ENCODE measurements at places on chromosomes 13 and 19. TPM values are rescaled to one million over a fixed set of nuclear protein-coding genes. Genes with fewer than 3 reads are reported as not detected.

The PSG7 gene
- not detected for total RNA-seq

The NUP58 gene
- total RNA-seq: 109 TPM

The S1PR5 gene
- total RNA-seq: 19.5 TPM

The ERFL gene
- total RNA-seq: 0.14 TPM

The TUBB4A gene
- total RNA-seq: not detected

The ELANE gene
- total RNA-seq: 0.07 TPM

The DPF1 gene
- total RNA-seq: under 0.01 TPM

The ZNF559 gene
- 6.2 TPM for total RNA-seq

The CLEC17A gene
- total RNA-seq: not detected

The IFNL1 gene
- total RNA-seq: not detected

The TMPRSS9 gene
- not detected for total RNA-seq

The GNA15 gene
- total RNA-seq: 93.0 TPM

The IGSF23 gene
- total RNA-seq: not detected

The TUBA3C gene
- total RNA-seq: not detected

The SHC2 gene
- total RNA-seq: 3.3 TPM

The C1QTNF9B gene
- not detected for total RNA-seq

The FFAR2 gene
- not detected for total RNA-seq

The ZNF296 gene
- total RNA-seq: 1.2 TPM

The C19orf81 gene
- total RNA-seq: 0.68 TPM

The PNMA8A gene
- 4.7 TPM for total RNA-seq

The UBE2S gene
- 26.8 TPM for total RNA-seq

The CPT1C gene
- 0.34 TPM for total RNA-seq

The CACNG7 gene
- not detected for total RNA-seq

The EPS8L1 gene
- 96.7 TPM for total RNA-seq

The UBE2L5 gene
- total RNA-seq: not detected

The ZNF554 gene
- total RNA-seq: 6.6 TPM

The ZBTB45 gene
- total RNA-seq: 7.3 TPM

The RNF17 gene
- total RNA-seq: under 0.01 TPM

The LYPD3 gene
- total RNA-seq: 13.3 TPM

The TPTE2 gene
- not detected for total RNA-seq

The ATP4A gene
- total RNA-seq: not detected

The PEAK3 gene
- not detected for total RNA-seq

The FARP1 gene
- total RNA-seq: 33.2 TPM

The CDX2 gene
- not detected for total RNA-seq

Measured in nasal cavity respiratory epithelium epithelial cell of viscerocranial mucosa (primary cell).